ENCODE measurements at places on chromosomes 7 and 10. TPM values are rescaled to one million over a fixed set of nuclear protein-coding genes. Genes with fewer than 3 reads are reported as not detected.
A peak's percentile ranks its signal among the peaks of the same experiment; 100 is the strongest.

Gene NEUROD6
- total RNA-seq, result not detected

Gene CDHR3
- total RNA-seq, result 9.5 TPM

- DNase-seq, result no peak
Observed at GRCh38 chr10:15099886-15100285, 2.7 kb downstream of the RPP38 start.

DNA sequence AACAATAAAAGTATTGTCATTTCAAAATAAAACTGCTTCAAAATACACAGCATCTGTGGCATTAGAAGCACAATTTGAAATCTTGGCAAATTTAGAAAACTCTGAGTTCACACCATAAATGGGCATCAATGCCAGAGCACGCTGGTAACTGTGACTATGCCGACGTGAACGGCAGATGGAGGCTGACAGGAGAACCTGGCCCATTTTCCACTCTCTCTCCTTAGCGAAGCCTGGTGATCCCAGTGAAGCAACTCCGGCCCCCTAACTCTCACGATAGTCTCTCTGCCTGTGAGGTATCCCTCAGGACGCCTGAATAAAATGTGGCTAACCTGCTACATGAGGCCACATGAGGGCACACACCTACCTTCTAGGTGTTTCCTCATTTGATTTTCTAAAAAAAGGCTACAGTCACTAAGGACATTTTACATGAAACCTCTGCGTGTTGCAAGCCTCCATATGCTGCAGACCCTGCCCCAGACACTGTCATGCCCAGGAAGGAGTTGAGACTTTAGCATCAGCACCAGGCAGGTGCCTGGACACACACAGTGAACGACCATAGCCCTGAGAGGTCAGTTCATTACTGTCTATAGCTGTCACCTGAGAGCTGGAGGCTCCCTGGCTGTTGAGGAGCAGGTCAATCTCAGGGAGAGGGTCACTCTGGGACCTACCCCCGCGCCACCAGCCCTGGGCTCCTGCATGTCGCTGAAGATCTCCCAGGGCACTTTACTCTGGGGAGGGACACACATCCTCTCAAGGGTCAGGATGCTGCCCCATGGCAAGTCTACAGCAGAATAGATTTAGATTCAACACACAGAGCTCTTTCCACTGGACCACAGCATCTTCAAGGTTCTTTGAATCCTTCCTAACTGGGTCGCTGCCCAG, 62.9 kb upstream of the CAMK2B start:
- DNase-seq, result no peak

- DNase-seq, result no peak
Observed at GRCh38 chr7:78395298-78396036, 596.9 kb downstream of the PHTF2 start.

DNA sequence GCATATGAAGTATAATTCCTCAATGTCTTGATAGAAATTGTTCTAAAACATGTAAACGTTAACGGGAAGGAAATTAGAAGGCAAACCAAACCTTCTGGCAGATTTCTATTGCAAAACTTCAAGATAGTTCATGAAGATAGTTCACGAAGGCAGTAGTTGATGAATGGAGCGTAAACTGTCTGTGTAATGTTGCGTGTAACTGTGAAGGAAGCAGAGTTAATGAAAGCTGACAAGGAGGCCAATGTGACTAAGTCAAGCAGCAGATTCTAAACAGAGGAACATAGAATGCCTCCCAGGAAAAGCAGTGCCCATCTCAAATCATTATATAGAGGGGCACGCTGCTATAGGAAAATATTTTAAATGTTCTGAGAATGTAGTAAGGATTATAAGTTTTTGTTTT, 659.7 kb upstream of the IGFBP3 start:
- no peak for DNase-seq

- no peak for DNase-seq
Observed at GRCh38 chr7:134771111-134771510, 8.3 kb upstream of the CALD1 start.

DNA sequence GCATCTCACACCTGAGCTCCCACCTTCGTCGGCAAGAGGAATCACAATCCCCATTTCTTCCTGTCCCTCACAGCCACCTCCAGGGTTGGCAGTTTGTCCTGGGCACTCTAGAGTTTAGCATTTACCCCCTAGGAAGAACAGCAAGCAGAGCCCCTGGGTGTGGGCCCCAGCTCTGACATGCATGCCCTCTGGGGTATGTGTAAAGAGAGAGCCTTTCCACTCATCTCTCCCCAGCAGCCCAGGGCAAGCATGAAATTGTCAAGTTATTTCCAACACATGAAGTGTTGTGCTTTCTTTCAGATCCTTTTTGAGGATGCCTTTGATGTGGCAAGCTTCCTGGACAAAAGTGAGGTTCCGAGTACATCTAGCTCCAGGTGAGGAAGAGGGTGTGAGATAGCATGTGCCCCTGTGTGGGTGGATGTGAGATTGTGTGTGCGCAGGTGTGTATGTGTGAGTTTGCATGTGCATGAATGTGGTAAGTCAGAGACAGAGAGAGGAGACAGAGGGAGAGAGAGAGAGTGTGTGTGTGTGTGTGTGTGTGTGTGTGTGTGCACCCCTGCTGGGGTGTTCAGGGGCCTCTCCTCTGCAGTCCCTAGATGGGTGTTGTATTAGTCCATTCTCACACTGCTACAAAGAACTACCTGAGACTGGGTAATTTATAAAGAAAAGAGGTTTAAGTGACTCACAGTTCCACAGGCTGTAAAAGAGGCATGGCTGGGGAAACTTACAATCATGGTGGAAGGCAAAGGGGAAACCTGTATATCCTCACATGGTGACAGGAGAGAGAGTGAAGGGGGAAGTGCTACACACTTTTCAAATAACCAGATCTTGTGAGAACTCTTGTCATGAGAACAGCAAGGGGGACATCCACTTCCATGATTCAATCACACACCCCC, 18.1 kb downstream of the STRA8 start:
- DNase-seq, result no peak

Gene ZNF655
- 37.6 TPM for total RNA-seq

Gene CRTAC1
- 0.63 TPM for total RNA-seq

Gene CALCR
- 4.0 TPM for total RNA-seq

DNA sequence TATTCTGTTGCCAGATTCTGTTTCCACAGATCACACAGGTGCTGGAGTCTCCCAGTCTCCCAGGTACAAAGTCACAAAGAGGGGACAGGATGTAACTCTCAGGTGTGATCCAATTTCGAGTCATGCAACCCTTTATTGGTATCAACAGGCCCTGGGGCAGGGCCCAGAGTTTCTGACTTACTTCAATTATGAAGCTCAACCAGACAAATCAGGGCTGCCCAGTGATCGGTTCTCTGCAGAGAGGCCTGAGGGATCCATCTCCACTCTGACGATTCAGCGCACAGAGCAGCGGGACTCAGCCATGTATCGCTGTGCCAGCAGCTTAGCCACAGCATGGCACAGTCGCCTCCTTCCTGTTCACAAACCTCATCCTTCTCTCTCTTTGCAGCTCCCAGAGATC, 237.5 kb upstream of the PRSS1 start:
- DNase-seq, result no peak

DNA sequence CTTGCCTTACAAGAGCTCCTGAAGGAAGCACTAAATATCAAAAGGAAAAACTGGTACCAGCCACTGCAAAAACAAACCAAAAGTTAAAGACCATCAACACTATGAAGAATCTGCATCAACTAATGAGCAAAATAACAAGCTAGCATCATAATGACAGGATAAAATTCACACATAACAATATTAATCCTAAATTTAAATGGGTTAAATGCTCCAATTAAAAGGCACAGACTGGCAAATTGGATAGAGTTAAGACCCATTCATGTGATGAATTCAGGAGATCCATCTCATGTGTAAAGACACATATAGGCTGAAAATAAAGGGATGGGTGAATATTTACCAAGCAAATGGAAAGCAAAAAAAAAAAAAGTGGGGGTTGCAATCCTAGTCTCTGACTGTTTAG, 29.6 kb downstream of the COG5 start:
- DNase-seq, result no peak

- DNase-seq, result no peak
Observed at GRCh38 chr7:17236603-17237002, 61.8 kb upstream of the AHR start.

DNA sequence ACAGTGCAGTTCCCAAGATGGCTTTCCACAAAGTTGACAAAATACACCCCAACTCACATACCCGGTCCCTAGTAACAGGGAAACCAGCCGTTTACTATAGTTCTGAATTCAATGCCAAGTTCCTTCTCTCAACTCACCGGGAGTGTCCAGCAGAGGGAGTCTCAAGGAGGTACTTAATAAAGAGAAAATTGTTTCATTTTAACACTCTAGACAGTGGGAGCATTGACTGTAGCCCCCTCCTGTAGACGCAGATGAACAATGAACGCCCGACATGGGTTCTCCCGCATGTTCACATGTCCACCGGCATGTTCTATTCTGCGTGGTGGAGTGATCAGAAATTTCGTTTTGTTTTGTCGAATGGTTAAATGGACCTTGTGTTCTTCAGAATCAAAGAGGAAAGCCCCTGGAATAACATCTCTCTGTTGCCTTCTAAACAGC, 1.9 kb downstream of the HIPK2 start:
- peak; percentile 69 for DNase-seq

GRCh38 chr7:1341361-1342089, 108.9 kb downstream of the UNCX start:
- no peak for DNase-seq

- DNase-seq, result no peak
Observed at GRCh38 chr7:142602183-142602582, 147.1 kb upstream of the PRSS1 start.

GRCh38 chr7:122842971-122843370, 43.3 kb downstream of the CADPS2 start:
- no peak for DNase-seq

- no peak for DNase-seq
Observed at GRCh38 chr10:64682043-64682442, 1160.8 kb downstream of the REEP3 start.

DNA sequence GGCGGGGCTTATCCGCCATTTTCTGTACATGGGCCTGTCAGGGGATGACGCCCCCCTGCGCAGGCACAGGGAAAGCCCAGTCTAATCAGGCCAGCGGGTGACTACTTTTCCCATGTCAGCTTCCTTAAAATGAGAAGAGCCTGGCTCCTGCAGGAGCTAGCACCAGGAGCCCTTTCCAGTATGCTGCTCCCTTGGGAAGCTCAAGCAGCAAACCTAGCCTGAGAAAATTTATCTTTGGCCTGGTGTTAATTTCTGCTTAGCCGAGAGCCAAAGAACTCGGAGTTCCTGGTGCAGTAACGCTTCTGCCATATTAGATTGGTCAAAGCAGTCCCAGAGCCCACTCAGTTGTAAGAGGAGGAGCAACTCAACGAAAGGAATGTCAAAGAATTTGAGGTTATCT, 239.0 kb upstream of the PHYHIPL start:
- DNase-seq, result no peak

DNA sequence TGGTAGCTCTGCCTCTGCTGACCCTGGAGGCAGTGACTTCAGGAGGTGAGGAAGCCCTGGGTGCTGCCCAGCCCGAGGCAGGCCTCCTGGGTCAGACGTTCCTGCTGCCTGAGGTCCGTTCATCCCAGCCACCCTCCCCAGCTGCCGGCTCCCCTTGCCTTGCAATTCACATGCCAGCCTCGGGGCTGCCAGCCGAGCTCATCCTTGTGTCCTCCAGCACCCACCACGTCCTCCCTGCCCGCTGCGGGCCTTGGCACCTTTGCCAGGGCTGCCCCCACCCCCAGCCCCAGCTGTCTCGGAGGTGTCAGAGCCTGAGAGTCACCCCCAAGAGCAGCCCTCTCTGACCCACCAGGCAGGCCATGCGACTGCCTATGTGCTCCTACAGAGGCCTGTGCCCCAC, 162.1 kb upstream of the RNF32 start:
- no peak for DNase-seq

Gene RASSF4
- total RNA-seq, result 13.6 TPM

DNA sequence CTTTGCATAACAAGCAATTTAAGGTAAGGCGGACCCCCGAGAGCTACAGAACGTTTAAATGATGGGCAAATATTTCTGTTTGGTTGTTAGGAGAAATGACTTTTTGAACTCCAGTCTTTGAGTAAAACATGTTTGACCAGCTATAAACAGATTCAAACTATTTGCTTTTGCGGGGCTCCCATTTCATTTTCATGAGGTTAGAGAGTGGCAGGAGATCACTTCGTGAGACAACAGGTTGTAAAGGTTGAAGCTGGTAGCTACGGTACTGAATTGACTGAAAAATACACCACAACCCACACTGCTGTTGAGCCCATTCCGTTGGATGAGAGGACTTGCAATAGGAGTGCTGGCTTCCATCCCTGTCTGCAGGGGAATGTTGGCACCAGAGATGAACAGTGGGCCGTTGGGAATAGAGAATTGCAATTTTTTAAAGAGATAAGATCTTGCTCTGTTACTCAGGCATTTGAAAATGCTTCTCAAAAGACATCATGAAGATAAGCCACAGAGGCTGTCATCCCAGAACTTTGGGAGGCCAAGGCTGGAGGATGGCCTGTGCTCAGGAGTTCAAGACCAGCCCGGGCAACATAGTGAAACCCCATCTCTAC, 65.7 kb upstream of the CARD11 start:
- DNase-seq, result no peak

Gene ZNF212
- total RNA-seq, result 10.7 TPM

Gene CYP3A4
- total RNA-seq, result not detected

GRCh38 chr7:102991540-102992214, 78.9 kb downstream of the LRRC17 start:
- DNase-seq, result no peak

GRCh38 chr7:41918597-41918996, 215.7 kb upstream of the INHBA start:
- no peak for DNase-seq

DNA sequence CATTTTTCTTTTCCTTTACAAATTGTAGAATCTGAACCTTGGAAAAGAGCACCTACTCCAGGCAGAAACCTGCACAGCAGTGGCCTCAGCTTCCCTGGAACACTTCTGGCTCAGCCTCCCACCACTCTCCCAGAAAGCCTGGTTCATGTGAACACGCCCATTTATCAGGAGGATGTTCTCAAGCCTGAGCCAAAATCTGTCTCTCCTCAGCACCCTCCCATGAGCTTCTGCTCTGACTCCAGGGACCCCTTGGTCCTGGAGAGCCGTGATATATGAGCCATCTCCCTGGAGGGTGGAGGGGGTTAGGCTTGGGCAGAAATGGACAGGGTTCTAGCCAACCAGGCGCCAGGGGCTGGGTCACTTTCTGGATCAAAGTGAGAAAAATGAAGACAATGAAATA, 10.1 kb downstream of the GDF2 start:
- DNase-seq, result no peak

DNA sequence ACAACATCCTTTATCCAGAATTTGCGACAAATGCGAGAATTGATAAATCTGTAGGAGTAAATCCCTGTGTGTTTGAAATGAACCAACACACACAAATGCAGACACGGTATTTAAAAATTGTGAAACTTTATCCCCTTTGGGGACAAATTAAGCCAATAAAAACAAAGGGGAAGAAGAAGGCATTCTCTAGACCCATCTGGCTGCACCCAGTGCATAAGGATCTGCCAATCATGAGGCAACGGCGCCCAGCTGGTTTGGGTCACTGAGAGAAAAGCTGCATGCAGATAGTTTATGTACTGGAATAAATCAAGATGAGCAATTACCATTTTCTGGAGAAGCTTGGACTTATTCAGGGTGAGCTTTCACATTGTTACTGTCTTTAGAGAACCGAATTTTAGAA, 45.7 kb downstream of the VAX1 start:
- no peak for DNase-seq

Gene ZNF92
- total RNA-seq, result 34.1 TPM

GRCh38 chr7:3607847-3608246, 306.8 kb downstream of the SDK1 start:
- DNase-seq, result no peak

- DNase-seq, result peak; percentile 55
Observed at GRCh38 chr10:70169649-70170364, 507 bp downstream of the SAR1A start.

Measured in H7 (cell line).